Renal cortical epithelial cell (primary cell): ENCODE measurements at places on chromosomes 16 and 17.

GRCh38 chr16:59905606-59906005 is 1171.5 kb upstream of the GOT2 start:
- peak; percentile 53 for DNase-seq

DNA sequence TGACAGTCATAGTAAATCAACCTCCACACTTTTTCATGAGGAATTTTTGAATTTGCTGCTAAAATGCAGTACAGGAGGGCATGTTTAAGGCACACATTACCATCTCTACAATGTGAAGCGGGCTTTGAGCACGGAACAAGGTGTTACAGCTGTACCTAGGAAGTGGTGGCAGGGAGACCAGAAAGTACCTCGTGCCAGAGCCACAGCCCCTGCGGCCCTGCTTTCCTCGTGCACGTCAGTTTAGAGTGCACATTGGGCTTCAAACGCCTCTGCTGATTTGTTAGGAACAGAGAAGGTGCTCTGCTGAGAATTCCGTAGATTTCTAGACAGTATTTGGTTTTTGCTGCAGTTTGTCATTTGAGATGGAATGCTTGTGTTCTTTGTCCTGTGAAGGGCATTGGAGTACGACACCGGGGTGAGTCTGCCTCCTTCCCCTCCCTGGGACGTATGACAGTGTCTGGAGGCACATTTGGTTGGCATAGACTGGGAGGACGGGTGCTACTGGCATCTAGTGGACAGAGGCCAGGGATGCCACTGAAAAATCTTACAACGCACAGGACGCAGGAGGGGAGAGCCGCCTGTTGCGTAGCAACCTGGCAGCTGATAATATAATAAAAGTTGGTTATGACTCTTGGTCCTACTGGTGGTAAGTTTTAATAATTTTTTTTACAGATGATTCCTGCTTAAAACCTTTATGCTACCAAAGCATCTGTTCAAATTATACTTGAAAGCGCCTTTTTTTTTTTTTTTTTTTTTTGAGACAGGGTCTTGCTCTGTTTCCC is 9.1 kb downstream of the FOXK2 start:
- peak; percentile 67 for DNase-seq

GRCh38 chr17:35716897-35717465 is 14.5 kb upstream of the RASL10B start:
- DNase-seq: no peak

- no peak for DNase-seq
Observed at GRCh38 chr16:12600536-12601256, 203.0 kb downstream of the CPPED1 start.

DNA sequence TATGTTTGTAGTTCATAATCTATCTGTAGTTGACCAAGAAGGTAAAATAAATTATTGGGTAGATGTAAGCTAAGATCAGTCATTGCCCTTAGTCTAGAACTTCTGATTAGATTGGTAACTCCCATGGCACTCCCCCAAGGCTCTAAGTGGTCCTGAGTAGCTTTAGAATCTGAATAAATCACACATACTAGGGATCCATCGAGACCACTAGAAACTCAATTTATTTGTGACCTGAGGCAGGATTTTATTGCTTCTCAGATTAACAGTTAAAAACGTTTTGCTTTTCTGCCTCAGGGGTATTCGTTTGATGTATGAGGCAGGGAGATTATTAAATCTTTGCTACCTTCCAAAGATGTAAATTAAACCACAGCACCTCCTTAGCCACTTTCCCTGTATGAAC is 24.9 kb downstream of the CMTR2 start:
- peak; percentile 3 for DNase-seq

DNA sequence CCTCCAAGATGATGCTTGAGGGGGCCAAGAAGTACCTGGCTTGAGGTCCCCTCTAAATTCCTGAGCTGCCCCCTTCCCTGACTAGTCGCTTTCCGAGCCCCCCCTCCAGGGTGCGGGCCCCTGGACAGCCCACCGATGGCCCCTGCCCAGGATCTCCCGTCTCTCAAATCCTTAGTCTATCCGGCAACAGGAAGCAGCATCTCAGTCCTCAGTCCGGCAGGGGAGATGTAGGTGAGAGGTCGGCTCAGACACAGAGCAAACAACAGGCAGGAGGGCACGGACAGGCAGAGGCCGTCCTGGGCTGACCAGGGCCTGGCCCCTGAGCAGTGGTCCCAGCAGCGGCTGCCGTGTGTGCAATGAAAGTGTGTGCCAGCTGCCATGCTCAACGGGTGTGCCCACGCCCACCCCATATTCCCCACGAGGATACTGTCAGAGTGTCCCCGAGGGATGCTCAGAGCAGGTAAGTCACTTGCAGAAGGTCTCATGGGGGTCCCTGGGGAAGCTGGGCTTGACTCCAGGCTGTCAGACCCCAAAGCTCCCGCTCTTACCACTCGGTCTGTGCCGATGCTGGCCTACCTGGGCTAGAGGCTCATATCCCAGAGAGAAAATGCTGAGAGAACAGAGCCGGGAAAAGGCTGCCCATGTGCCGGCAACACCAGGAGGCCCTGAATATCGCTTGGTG is 7.2 kb downstream of the SLC43A2 start:
- no peak for DNase-seq

DNA sequence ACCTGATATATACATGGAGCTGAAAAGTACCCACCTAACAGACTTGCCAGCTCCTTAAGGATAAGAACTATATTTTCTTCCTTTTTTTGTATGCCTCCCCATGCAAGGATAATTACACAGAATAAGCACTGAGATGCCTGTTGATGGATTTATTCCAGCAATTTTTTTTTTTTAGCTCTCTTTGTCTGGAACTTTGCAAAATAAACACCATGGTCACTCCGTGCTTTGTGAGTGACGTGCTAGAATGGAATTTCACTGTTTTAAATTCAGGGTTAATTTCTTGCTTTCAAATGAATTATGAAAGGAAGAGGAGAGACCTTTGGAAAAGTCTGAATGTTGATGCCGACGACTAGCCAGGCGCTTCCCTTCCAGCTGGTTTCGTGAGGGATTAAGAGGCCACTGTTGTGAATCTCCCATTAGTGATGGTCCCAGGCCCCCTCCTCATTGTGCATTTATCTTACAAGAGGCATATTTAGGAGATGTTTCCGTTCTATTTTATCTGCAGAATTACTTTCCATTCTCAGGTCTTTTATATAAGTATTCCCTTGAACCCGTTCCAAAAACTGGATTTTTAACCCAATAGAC is 529.1 kb downstream of the WWOX start:
- DNase-seq: no peak
